Central memory CD8-positive, alpha-beta T cell (primary cell): ENCODE measurements at places on chromosomes 2 and 18.

- no peak for DNase-seq
These were observed 247.0 kb upstream of the SYT4 start for GRCh38 chr18:43524260-43524659.

DNA sequence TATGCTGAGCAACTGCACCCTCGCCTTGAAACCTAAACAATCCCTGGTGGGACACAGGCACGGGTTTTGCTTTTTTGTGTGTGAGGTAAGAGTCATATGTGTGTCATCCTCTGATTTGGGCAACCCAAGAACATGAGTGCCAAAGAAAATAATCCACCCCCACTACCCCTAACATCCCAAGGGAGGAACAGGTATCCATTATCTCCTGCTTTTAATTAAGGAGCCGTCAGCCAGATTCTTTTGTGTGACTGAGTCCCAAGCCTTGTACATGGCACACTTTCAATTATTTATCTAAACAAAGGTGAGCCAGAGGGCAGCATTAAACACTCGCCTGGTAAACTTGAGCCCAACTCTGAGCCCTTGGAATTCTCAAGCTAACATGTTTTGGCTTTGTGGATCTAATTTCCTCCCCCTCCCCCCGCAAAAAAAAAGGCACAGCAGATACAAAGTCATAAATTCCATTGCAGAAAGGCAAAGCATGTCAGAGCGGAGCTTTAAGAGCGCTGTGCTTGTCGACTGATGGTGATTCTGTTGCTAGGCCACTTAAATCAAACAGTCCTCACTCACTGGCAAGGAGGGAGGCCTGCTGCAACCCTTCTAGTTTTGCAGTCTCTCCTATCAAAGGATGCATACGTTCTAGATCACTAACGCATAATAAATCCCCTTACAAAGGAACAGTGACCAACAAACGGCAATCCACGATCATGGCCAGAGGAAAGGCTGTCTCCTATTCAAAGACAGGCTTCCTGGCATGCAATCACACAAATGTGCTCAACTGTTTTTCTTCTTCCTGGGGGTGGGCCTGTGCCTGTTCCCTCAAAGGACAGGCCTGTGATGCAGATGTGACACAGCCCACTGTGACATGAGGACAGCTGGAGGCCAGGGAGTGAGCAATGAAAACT is 143.5 kb upstream of the LMAN1 start:
- no peak for DNase-seq

DNA sequence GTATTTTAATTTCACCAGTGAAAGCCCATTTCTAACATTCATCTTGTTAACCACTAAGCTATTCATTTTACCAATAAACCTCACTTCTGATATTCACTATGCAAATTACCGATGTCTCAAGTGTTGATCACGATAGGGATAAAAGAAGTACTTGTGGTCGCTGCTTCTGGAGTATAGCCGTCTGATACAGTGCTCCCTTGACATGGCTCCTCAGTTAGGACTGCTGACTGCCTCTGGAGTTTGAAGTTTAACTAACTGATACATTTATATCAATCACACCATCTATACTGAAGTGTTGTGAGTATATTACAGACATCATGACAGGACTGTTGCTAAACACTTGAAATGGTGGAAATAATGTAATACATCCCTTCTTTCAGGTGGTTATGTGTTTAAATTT is 95.6 kb downstream of the EHBP1 start:
- DNase-seq = no peak

DNA sequence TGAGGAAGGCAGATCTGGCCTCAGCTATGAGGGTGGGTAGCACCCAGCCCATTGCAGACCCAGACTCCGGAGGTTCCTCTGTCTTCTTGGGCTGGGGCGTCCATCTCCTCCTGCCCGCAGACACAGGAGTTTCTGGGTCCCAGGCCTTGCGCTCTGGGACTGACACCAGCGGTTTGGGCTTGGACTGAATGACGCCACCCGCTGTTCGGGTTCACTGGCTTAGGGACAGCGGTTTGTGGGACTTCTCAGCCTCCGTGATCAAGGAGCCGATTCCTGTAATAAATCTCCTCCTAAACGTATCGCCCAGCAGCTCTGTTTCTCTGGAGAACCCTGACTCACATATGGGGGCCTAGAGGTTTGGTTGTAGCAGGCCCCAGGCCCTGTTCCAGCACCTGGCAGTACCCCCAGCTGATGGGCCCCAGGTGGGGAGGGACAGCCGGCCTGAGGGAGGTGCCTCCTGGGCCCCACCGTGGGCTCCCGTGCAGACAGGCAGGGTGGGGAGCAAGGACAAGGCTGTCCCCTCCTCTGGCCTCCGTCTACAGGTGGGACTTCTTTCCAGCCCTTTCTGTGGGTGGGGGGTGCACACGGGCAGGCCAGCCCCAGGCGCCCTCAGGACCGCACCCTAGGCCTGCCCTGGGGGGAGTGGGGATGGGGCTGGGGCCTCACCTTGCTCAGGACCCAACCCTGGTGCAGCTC is 4.5 kb upstream of the AQP12A start:
- no peak for DNase-seq

GRCh38 chr2:1024981-1025380 is 74.3 kb downstream of the SNTG2 start:
- DNase-seq = no peak
